Fibroblast of villous mesenchyme (primary cell): ENCODE measurements at places on chromosomes 11 and 22. TPM values are rescaled to one million over a fixed set of nuclear protein-coding genes. Genes with fewer than 3 reads are reported as not detected.
A peak's percentile ranks its signal among the peaks of the same experiment; 100 is the strongest.

- DNase-seq: peak; percentile 50
These were observed 13.5 kb downstream of the EIF3L start for GRCh38 chr22:37862570-37863325.

DNA sequence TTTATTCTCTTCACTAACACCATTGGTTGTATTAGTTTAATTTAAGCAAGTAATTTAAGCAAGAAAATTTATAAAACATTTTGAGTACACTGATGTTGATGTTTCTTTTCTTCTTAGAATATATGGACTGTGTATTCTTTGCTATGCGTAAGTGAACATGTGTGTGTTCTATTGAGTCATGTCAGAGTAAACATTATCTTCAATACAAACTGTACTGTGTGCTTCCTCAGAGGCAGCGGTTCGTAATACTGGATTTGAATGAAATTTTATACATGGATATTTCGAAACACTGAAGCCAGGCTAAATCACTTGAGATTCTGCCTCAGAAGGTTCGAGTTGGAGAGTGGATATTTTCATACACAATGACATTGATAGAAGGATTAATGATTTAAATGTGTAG, 452.6 kb downstream of the LUZP2 start:
- DNase-seq: no peak

SNX15 gene
- 12.5 and 14.5 TPM in 2 replicates for total RNA-seq

- no peak for DNase-seq
These were observed 41.3 kb upstream of the SLN start for GRCh38 chr11:107752949-107753822.

DNA sequence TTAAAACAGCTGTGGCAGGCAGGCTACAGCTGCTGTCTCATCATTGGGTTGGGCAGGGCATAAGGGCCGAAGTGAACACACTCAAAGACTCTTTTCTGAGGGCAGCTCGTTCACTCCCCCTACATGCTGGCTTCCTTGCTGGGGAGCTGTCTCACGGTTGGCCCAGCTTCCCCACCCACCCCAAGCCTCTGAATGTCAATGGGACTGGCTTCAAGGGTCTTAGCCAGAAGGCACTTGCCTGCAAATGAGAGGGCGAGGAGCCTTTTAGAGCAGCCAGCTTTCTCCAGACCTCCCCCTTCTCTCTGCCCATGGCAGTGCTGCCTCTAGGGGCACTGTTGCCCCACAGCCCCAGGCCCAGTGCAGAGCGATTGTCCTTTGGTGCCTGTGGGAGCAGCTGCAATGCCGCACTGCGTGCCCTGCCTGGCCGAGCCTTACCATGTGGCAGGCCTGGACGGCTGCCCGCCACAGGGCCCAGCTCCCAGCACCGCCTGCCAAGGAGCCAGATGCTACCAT, 94.7 kb upstream of the RASSF10 start:
- DNase-seq: peak; percentile 39
